ENCODE measurements at places on chromosomes 6 and 20.

- peak; percentile 63 for DNase-seq
Observed at GRCh38 chr6:27251606-27252251, 4.2 kb downstream of the PRSS16 start.

GRCh38 chr6:23339268-23339667, 769.9 kb downstream of the HDGFL1 start:
- DNase-seq, result no peak

DNA sequence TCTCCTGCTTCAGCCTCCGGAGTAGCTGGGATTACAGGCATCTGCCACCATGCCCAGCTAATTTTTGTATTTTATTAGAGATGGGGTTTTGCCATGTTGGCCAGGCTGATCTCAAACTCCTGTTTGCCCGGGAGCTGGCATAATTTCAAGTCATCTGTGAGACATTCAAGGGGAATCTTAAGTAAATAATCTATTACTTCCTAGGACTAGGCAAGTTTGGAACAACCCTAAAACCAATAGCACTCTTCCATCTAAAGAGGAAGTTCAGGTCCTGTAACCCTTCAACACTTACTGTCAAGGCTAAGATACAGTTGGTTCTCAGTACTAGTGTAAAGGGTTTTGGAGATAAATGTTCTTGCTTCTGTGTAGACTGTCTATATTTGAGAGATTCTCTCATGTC, 267.8 kb upstream of the IRAK1BP1 start:
- no peak for DNase-seq

DNA sequence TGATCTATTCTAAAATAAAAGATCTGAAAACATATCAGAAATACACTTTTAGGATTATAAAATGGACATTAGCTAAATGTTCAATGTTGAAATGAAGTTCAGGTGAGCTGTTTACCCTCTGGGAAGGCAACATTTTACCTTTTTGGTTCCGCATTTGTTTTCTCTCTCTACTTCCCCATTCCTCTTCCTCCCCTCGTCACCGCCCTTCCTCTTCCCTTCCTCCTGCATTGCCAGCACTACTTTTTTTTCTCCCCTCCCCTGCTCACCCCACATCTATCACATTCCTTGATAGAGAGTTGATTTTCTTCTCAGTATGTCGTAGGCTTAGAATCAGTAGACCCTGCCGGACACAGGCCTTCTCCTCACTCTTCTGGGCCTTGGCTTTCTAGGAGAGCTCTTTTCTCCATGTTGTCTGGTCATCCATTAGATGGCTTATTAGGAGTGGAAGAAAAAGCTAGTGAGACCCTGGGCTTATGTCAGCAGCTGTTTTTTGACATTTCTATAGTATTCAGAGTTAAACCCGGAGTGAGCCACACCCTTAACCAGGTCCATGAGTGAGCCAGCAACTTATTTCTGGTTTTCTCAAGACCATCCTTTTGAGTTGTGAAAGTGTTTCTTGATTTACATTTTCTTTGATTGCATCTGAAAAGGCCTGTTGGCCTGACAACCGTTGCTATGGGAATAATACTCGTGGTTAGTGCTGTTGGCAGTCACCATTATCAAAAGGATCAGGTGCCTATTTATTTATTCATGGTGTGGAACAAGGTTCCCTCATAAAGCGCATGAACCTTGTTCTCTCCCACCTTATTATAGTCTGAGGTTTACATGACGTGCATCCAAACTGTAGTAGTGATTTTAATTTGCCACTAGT, 90.9 kb downstream of the DTD1 start:
- DNase-seq, result no peak

- DNase-seq, result no peak
Observed at GRCh38 chr6:113960795-113961194, 10.2 kb downstream of the HDAC2 start.

GRCh38 chr6:55578537-55579363, at the start of gene HMGCLL1:
HMGCLL1 (minus strand) TSS chr6:55579192; CDS start chr6:55579055, 137 bp downstream.
- DNase-seq, result no peak

GRCh38 chr20:24507182-24507853, 37.9 kb downstream of the SYNDIG1 start:
- DNase-seq, result no peak

DNA sequence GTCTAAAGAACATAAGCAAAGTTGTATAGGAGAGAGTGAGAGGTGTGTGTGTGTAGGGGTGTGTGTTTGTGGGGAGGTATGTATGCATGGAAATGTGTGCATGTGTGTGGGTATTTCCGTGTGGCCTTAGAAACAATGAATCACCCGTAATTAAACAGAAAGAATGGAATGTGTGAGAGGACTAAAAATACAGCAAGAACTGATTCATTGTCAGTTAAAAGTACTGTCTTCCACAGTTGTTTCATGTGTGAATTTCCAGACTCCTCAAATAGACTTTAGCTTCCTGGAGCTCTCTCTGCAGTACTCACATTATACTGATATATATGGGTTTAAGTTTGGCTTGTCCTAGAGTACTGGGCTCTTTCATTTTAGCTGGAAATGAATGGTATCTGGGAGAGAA, 145.7 kb downstream of the RIMS1 start:
- no peak for DNase-seq

- no peak for DNase-seq
Observed at GRCh38 chr20:57618091-57618763, 2.0 kb downstream of the ZBP1 start.

GRCh38 chr20:57783196-57783595, 73.4 kb upstream of the PMEPA1 start:
- DNase-seq, result no peak

DNA sequence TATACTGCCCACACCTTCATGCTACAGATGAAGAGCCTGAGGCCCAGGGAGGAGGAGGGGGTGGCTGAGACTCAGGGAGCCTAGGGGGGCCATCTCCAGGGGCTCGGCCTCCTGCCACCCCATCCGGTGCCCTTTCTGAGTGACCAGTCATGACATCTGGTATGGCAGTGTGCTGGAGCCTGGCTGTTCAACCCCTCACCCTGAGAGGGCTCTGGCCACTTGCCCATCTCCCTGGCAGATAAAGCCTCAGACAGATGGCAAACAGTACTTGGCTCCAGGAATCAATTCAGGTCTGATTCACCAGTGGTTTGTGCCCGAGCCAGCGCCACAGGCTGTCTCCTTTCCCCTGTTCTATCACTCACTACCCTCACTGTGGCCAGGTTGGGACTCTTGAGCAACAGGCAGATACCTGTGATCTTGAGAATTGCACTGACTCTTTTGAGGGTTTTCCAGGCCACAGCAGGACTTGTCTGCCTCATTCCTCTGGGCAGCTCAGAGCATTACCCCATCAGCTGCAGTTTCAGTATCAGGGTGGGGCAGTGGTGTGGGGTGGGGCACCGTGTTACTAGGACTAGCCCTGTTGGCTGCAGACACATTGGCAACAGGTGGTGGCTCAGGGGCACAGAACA, 22.8 kb downstream of the SRSF3 start:
- DNase-seq, result no peak

- DNase-seq, result no peak
Observed at GRCh38 chr20:50561379-50562078, 51.3 kb downstream of the PTPN1 start.

DNA sequence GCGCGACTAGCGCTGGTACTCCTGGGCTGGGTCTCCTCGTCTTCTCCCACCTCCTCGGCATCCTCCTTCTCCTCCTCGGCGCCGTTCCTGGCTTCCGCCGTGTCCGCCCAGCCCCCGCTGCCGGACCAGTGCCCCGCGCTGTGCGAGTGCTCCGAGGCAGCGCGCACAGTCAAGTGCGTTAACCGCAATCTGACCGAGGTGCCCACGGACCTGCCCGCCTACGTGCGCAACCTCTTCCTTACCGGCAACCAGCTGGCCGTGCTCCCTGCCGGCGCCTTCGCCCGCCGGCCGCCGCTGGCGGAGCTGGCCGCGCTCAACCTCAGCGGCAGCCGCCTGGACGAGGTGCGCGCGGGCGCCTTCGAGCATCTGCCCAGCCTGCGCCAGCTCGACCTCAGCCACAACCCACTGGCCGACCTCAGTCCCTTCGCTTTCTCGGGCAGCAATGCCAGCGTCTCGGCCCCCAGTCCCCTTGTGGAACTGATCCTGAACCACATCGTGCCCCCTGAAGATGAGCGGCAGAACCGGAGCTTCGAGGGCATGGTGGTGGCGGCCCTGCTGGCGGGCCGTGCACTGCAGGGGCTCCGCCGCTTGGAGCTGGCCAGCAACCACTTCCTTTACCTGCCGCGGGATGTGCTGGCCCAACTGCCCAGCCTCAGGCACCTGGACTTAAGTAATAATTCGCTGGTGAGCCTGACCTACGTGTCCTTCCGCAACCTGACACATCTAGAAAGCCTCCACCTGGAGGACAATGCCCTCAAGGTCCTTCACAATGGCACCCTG, 1.6 kb downstream of the TPBG start:
- no peak for DNase-seq

DNA sequence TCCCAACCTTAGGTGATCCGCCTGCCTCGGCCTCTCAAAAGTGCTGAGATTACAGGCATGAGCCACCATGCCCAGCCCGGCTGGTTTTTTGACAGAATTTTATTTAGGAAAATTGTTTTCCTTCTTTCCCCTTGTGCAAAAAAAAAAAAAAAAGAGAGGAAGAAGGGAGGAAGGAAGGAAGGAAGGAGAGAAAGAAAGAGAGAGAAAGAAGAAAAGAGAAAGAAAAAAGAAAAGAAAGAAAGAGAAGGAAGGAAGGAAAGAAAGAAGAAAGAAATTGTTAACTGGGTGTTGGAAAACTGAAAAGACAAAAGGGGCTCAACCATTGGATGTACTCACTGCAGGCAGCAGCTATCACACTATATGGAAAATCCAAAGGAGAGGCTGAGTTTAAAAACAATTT, 1.4 kb upstream of the RNF8 start:
- no peak for DNase-seq

GRCh38 chr20:57609086-57609841, 11.0 kb downstream of the ZBP1 start:
- no peak for DNase-seq

- no peak for DNase-seq
Observed at GRCh38 chr6:166933396-166933795, 23.0 kb downstream of the RNASET2 start.

GRCh38 chr6:156791320-156791850, 14.2 kb downstream of the ARID1B start:
- no peak for DNase-seq

DNA sequence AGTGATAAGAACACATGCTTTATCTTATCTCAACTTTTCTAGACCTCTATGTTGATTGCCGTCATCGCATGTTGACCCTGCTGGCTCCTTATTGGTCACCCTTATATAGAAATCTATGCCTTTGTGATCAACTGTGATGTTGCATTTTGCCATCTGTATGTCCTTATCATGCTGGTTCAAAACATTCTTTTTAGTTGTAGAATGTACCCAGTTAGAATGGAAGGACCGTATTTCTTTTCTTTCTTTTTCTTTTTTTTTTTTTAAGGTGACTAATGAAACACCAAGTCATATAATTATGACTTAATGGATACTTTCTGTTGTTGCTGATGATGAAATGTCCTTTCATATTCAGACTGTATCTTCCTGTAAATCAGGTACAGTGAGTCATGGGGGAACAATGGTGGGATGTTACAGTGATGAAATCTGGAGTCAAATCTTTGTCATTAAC, 145.9 kb upstream of the CITED2 start:
- DNase-seq, result no peak

GRCh38 chr20:63657260-63657936, 714 bp upstream of the RTEL1 start:
- DNase-seq, result no peak

DNA sequence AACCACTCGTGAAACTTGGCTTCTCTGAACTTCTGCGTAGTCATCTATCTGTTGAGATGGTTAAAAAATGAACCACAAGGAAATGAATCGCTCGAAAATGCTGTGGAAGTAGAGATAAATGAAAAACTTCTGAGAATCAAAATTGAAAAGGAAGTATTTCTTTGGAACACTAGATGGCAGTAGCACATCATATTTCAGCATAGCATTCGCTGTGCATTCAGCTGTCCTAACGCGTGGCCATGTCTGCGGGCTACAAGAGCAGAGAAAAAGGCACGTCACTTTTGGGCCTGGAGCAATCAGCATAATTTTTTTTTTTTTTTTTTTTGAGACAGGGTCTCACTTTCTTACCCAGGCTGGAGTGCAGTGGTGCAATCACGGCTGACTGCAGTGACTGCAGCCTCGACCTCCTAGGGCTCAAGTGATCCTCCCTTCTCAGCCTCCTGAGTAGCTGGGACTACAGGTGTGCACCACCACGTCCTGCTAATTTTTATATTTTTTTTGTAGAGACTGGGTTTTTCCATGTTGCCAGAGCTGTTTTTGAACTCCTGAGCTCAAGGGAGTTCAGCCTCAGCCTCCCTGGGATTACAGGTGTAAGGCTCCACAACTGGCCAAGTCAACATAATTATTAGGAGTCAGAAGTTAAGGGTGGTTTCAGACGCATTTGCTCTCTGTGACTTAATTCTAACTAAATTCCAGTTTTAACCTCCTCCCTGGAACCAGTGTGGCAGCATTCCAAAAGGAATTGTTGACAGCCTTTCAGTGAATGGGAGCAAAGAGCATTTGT, 8.8 kb upstream of the PERP start:
- DNase-seq, result peak; percentile 12

- DNase-seq, result peak; percentile 74
Observed at GRCh38 chr20:5529331-5530148, 212.8 kb upstream of the PROKR2 start.

DNA sequence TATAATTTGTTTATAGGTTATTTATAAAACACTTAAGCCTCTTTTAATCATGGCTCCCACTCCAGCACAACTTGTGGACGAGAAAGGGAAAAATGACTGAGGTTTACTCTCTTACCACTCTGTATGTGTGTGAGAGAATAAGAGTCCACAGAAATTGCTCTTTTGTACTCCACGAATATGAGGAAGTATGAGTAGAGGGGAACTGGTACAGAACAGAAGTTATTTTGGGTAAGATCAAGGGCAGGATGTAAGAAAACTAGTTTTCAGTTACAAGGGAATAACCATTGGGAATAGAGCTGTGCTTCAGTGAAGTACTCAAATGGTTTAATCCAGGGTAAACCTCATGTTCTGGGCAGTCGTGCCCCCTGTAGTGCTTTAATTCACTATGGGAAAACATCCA, 72.6 kb downstream of the REV3L start:
- DNase-seq, result no peak

DNA sequence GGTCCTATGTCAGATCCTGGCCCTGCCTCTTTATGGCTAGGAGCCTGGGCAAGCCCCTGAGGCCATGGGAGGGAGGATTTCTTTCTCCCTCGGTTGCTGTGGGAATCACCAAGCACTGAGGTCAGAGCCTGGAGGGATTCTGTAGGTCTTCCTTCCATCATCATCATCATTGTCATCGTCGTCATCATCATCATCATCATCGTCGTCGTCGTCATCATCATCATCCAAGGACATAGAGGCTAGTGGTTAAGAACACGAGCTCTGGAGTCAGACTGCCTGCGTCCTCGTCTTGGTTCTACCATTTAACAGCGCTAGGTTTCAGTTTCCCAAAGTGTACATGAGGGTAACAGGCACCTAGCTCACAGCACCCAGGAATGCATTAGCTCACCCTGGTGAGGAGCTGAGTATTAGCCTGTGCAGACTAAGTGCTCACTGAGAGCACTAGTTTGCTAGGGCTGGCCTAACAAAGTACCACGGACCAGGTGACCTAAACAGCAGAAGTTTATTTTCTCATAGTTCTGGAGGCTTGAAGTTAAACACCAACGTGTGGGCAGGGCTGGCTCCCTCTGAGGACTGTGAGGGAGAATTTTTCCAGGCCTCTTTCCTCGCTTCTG, 92.5 kb upstream of the CCDC167 start:
- no peak for DNase-seq

DNA sequence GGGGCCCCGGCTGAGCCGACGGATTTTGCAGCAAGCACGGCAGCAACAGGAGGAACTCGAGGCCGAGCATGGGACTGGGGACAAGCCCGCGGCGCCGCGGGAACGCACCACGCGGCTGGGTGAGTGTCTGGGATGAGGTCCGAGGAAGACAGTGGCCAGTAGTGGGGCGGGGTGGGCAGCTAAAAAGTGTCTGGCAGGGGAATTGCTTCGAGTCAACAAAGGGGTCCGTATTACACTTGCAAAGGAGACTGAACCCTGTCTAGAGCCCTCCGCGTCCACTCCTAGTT, 356 bp downstream of the BYSL start:
- no peak for DNase-seq
